ENCODE measurements at places on chromosomes 11 and 22.

DNA sequence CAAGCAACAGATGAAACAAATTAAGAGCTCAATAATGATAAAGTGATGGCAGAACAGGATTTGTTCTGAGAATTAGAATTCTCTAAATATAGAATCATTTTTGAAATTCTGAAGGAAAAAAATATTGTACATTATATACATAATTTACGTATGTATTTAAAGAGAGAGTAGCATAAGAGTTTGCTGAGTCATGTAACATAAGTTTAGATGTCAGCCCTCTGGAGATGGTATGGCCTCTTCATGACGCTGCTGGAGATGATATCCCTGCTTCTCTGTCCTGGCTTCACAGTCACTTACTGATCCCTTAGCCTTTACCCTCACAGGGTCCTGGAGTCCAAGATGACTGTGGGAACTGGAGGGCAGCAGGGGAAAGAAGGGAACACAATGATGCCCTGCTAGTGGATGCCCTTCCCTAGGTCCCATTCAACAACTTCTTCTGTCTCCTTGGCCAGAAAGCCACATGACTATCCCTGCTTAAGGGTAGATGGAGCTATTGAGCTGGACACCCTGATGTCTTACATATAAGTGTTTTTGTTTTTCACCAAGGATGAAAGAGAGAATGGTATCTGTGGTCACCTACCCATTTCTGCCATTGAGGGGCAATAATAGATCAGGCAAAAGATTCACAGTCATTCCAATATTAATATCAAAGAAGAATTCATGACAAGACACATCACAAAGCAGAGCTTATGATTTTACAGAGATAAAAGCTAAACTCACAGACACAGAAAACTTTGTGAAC lies 753.1 kb downstream of the TBC1D22A start:
- DNase-seq, result no peak

GRCh38 chr11:8886322-8886721 lies 24.7 kb upstream of the AKIP1 start:
- DNase-seq, result no peak

DNA sequence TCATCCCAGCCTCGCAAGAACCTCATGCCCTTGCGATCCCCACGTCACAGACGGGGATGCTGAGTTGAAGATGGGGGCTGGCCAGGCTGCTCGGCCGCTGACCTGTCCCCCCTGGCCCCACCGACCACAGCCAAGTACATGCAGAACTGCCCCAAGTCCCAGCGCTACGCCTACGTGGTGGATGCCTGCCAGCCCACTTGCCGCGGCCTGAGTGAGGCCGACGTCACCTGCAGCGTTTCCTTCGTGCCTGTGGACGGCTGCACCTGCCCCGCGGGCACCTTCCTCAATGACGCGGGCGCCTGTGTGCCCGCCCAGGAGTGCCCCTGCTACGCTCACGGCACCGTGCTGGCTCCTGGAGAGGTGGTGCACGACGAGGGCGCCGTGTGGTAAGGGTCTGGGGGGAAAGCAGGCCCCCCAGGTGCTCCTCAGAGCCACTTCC lies 10.0 kb downstream of the MUC5B start:
- DNase-seq, result no peak

GRCh38 chr11:128415539-128415938 lies 171.8 kb downstream of the ETS1 start:
- DNase-seq, result no peak

DNA sequence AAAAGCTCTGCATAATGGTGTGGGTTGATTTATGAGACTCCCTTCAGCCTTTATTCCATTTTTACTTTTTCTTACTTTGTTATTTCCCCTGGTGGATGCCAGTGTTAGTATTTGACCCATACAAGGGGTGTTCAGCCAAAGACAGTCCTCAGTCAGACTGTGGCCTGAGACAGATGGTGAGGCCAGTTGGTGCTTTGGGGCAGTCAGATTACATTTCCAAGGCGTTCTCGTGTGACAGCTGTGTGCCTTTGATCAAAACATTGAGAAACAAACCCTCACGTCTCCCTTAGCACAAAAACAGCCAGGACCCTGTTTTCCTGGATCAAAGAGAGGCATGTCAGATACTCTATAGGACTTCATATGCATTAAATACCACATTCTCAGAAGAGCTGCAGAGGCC lies 31.3 kb upstream of the SLN start:
- DNase-seq, result no peak

DNA sequence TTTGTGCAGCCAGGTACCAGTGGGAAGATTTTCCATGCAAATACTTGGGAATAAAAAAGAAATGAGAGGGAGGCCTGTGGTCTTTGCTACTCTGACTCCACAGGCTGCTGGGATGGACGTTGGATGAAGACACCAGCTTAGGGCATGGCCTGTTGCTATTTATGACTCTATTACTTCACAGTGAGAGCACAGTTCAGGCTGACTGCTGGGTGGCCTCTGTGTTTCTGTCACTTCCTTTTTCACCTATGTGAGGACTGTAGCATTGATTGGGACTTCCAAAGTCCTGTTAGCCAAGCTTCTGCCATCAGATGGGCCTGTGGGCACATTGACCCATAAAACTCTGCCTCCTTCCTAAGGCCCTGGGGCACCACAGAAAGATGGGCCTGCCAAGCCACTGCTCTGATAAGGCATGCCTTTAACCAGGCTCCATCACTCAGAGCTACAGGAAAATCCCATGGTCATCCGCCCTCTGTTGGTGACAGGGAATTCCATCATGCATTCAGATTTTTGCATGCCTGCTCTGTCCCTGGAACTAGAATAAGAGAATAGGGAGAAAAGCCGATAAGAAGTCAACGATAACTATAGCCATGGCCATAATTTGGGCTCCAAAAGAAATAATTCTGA lies 64.6 kb downstream of the KCNJ1 start:
- DNase-seq, result no peak

DNA sequence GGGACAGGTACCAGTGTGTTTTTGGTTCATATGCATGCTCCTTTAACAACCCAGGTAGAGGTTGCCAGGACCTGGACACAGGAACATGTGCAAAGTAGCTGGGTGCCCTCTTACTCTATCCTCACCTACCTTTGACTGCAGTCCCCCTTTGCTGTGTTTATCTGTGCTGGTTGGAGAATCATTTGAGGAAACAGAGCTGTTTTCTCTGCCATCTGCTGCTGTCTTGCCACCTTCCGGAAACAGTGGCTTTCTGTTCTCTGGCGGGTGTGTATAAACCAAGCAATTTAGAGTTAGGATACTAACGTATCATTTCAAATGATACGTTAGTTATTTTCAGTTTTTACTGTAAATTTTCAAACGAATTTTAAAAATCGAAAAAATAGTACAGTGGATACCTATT lies 171.9 kb upstream of the TTC12 start:
- no peak for DNase-seq

DNA sequence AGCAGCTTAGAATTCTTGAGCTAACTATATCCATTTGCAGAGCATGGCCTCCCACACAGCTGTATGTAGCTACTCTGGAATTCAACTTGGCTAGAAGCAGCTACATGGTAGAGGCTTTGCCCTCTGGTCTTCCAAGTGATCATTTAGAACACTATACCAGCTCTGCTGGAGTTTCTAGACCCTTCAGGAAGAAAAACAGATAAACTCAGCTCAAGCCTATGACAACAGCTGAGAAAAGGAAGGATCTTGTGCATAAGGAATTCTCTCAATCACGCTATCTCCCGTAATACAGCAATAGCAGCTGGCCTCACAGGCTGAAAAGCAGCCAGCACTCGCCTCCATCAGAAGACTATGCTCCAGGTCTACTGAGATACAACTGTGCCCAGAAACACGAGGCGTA lies 50.6 kb upstream of the APOA1 start:
- no peak for DNase-seq

GRCh38 chr11:134471087-134471715 lies 59.2 kb upstream of the B3GAT1 start:
- no peak for DNase-seq

GRCh38 chr22:22951035-22951434 lies 63.4 kb downstream of the IGLL5 start:
- no peak for DNase-seq

- no peak for DNase-seq
Observed at GRCh38 chr11:94754335-94754734, 13.8 kb upstream of the AMOTL1 start.

GRCh38 chr11:31096191-31096805 lies 273.2 kb downstream of the DCDC1 start:
- DNase-seq, result no peak

GRCh38 chr11:76217653-76218160 lies 11.4 kb upstream of the WNT11 start:
- no peak for DNase-seq

DNA sequence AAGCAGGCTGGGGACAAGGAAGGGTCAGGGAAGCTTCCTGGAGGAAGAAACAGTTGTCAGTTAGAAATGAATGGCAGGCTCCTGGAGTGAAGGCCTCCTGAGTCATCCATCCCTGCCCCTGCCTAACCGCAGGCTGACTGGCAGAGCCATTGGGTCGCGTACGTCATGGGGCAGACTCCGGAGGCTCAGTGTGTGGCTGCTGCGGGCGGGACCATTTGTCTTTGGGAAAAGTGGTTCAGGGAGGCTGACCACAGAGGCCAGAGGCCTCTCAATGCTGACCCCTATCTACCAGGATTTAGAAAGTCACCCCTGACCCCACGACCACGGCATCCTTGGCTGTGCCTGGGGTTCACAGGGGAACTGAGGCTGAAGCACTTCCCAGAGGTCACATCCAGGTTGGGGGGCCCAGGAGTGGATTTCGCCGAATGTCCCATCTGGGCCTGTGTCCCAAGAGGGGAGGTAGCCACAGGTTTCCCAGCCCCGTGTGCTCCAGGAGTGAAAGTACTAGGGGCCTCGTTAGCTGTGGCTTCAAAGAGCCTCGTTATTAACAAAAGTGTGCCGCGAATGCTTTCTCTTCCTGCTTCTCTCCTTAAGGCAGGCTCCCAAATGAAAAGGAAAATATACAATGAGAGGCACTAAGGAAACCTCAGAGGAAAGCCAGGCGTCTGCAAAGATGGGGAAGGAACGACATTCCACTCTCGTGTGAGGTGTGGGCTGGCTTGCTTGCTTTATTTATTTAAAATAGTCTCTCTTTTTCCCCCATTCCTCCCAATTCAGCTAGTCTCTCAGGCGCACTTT lies 58.9 kb downstream of the FLRT1 start:
- DNase-seq, result no peak

GRCh38 chr11:121580154-121580553 lies 127.4 kb upstream of the SORL1-AS1 start:
- no peak for DNase-seq

DNA sequence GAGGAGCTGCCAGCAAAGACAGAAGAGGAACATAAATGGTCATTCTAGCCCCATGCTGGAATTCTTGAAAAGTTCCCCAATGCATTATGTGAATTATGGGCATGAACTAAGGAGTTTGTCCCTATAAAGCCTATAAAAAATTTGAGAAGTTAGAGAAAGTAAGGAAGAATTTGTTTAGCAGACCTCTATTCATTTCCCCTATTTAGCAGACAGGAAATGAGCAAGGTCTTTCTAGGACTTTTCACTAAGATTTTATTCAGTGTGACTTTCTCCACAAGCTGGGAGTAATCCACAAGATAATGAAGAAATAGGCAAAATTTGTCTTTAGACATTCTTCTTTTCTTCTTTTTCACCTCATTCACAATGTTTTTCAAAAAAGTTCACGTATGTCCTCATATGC lies 20.0 kb downstream of the PRRG4 start:
- DNase-seq, result no peak

DNA sequence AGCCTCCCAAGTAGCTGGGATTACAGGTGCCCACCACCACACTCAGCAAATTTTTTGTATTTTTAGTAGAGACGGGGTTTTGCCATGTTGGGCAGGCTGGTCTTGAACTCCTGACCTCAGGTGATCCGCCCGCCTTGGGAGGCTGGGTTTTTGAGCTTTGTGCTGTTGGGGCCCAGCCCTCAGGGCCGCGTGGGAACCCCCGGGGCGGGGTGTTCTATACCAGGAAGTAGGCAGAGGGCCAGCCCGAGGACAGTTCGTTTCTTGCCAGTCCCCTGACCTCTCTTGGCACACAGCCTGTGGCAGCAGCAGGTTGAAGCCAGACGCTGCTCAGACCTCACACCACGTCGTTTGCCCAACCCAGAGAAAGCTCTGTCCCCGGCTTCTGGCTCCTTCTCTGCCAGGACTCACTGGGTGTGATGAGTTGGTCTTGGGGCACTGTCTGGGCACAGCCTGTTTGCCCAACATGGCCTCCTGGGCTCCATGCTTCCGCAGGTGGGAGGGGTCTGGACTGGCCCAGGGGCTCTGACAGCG lies 24.9 kb upstream of the CHKA start:
- DNase-seq, result no peak

GRCh38 chr11:7591987-7592386 lies 78.2 kb downstream of the PPFIBP2 start:
- no peak for DNase-seq

GRCh38 chr11:102981324-102981910 lies 25.9 kb upstream of the MMP13 start:
- no peak for DNase-seq

DNA sequence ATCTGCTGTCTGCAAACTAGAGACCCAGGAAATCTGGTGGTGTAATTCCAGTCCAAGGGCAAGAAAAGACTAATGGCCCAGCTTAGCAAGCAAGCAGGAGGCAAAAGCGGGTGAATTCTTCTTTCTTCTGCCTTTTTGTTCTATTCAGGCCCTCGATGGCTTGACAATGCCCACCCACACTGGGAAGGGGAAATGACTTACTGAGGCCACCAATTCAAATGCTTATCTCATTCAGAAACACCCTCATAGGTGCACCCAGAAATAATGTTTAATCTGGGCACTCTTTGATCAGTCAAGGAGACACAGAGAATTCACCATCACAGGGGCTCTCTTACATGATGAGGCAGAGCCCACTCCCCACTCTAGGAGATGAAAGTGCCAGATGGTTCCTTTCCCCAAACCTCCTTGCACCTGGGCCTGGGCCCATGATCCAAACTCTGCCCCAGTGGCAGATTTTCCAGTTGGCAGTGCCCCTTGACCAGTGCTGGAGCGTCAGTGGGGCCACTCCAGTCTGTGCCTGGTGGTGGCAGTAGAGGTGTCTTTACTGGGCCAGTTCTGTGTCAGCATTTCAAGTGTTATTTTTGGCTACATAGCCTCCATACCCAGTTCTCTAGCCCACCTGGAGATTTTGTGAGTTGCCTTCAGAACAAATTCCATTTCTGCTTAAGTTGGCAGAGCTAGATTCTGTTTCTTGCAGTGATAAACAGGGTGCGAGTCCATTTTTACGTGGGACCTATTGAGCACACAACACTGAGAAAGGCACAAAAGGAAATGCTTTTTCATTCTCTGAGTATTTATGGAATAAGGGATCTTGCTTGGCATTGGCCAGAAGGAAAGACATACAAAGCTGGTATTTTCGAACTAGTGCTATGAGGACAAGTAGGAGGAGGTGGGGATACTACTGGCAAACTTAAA lies 7.5 kb downstream of the ELMOD1 start:
- DNase-seq, result no peak
